Stimulated activated CD4-positive, alpha-beta T cell treated with anti-CD3 and anti-CD28 coated beads, Interleukin-1b, Interleukin-23, amount 100 ng/mL, for 24 hours (primary cell): ENCODE measurements at places on chromosomes 11 and 22.

DNA sequence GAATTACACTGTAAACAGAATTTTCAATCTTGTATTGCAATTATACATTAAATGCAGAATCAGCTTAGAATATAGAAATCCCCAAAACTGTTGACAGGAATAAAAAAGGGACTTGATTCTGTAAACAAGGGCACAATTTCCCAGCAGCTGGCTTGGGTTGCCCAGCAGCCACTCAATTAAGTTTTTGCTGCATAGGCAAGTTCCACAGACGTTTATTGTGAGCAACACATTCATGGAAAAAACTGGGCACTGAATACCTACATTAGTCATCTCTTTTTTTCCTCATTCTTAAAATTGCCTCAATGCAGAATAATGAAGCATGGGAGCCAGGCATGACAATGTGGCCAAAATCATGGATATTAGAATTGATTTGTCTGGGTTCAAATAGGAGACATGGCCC is 421.8 kb upstream of the ANO5 start:
- DNase-seq: no peak

GRCh38 chr11:68678031-68678441 is 6.3 kb upstream of the GAL start:
- no peak for DNase-seq

GRCh38 chr11:123559523-123559955 is 94.9 kb downstream of the SCN3B start:
- no peak for DNase-seq

GRCh38 chr22:32395107-32395506 is 16.9 kb downstream of the RTCB start:
- DNase-seq: no peak

DNA sequence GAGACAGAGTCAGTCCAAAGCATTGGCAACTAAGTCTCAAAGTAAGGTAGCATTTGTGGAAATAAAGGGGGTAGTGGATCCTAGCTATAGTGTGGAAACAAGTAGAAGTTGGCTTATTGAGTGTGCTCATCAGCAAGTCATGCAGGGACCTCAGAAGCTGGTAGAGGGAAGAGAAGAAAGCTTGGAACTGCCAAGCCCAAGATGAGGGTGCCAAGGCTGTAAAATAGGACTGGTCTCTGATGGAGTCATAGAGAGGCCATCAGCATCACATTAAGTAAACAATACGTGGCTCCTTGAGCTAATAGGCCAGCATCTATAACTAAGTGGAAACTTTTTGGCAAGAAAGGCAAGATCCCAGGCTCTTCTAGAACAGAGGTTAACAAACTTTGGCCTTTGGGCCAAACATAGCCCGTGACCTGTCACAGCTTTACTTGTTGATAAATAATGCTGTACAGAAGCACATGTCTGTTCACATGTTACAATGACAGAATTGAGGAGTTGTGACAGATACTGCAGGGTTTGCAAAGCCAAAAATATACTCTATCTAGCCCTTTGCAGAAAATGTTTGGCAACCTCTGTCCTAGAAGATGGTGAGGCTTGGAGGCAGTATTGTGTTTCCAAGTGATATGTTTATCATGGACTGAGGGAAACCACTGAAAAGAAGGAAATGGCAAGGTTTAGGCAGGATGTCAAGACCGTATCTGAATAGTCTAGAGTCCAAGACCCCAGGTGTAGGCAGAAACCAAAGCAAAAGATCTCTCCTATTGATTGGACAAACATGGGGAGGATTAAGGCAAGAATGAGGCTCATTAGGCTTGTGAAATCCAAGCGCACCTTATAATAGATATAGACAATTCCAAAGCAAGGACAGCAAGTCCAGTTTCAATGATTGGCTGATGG is 62.5 kb upstream of the CD44 start:
- no peak for DNase-seq

GRCh38 chr11:12029738-12030363 is 21.4 kb upstream of the DKK3 start:
- no peak for DNase-seq

DNA sequence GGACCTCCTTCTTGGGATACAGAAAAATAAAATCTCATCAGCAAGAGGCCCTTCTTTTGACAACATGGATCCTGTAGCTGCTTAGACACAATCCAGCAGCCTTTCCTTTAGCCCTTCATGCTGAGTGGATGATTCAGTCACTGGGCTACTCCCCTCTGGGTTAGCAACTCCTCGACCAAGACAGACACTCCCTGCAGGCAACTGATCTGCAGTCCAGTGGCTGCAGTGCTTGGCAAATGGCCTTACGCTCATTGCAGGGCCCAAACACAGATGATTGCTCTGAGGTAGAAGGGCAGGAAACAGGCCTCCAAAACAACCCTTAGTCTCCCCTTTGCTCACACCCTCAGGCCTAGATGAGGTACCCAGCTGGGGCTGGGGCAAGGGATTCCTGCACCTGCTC is 73.2 kb upstream of the OPCML start:
- no peak for DNase-seq

- DNase-seq: no peak
These were observed 128.7 kb downstream of the ARL14EP start for GRCh38 chr11:30451626-30452025.

DNA sequence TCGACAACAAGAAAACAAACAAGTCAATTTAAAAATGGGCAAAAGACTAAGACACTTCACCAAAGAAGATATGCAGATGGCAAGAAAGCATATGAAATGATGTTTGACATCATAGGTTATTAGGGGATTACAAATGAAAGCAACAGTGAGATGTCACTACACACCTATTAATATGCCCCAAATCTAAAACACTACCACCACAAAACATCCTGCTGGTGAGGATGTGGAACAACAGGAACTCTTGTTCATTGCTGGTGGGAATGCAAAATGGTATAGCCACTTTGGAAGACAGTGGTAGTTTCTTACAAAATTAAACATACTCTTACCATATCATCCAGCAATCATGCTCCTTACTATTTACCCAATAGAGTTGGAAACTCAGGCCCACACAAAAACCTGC is 29.0 kb downstream of the PRRG4 start:
- DNase-seq: no peak

DNA sequence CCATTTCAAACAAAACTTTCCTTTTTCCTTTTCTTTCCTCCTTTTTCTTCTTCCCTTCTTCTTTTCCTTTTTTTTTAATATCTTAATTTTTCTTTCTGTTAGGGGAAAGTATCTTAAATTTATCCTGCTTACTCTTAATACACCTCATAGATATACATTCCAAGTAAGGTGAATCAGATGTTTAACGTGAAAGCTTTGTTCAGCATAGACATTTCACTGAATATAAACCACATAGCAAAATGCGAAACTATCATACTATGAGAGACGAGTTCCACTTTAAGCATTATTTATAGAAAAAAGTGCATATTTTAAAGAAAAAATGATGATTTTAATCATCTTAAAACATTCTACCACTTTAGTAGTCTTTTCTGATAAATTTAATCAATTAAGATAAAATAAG is 137.8 kb upstream of the MTMR2 start:
- DNase-seq: no peak

GRCh38 chr22:28091486-28091885 is 172.4 kb upstream of the PITPNB start:
- DNase-seq: no peak

GRCh38 chr11:123197711-123198110 is 2.7 kb upstream of the CLMP start:
- no peak for DNase-seq

GRCh38 chr11:2691991-2692875 is 7.6 kb downstream of the KCNQ1OT1 start:
- DNase-seq: no peak

GRCh38 chr11:34864424-34864823 is 51.8 kb downstream of the APIP start:
- no peak for DNase-seq

DNA sequence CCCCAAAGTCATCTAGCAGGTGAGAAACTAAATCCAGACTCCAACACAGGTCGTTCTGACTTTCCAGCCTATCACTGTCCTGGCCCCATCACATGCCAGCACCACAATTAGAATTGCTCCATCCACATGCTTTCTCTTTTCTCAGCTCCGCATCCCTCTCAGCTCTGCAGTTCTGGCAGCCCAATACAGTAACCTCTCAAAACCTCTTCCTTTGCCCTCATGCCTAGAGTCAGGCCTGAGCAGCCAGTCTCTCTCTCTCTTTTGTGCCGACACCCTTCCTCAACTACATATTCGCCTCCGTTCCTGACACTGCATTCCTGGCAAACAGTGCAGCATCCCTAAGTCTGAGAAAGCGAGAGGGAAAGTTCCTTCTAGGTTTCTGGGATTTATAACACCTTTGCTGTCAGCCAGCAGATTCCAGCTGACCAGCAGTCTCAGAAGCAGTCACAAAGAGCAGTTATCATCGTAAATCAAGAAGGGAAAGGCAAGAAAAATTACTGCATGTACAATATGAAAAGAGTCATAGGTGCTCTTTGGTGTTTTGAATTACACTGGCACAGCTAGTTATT is 258.0 kb downstream of the FAT3 start:
- no peak for DNase-seq

DNA sequence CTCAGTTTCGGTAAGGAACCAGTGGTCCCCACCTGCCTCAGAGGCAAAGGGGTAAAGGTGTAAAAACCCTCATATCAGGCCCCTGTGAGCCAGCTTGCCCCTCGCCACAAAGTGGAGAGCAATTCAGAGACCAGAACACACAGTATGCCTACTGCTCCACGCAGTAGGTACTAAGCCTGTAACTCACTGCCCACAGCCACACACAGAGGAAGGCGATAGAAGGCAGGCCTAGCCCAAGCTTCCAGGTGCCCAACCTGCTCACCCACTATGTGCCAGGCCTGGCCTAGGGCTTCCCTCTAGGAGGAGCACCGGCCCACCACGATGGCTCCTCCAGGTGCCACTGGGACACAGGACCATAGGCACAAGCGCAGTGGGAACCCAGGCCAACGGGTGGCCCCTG is 63.1 kb upstream of the TCF20 start:
- no peak for DNase-seq

DNA sequence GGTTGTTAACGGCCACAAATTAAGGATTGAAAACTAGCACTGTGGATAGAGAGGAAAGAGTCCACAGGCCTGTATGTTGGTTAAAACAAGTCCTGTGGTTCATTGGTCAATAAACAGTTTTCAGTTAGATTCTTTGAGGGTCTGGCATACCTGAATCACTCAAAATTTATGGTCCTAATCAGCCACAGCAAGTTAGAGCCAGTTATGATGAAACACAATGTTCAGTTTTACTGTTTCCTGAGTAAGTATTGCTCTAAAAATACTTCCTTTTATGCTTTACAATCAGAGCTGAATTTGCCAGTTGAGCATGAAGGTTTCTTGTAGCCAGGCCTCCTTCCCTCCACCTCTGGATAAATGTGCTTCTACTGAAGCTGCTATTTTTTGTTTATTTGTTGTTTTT is 12.9 kb upstream of the CAT start:
- DNase-seq: no peak

- DNase-seq: no peak
These were observed 11.6 kb downstream of the SLC3A2 start for GRCh38 chr11:62892077-62892922.

DNA sequence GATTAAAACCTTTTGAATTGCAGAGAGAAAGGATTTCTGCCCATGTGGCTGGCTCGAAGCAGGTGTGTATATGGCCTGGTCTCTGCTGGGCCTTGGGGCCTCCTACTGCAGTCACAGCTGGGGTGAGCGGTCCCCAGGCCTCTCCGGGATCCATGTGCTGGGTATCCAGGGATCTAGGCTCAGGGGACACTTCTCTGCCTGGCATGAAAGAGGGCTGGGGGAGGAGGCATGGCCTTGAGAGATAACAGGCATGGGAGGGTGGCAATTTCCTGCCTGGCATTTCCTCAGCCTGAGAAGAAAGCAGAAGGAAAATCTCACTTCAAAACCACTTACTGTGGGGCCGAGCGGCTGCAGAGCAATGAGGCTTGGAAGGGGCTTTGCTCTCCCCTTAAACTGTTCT is 20.3 kb upstream of the PARVG start:
- no peak for DNase-seq

- no peak for DNase-seq
These were observed 5.5 kb downstream of the TTC28 start for GRCh38 chr22:28674121-28674563.

DNA sequence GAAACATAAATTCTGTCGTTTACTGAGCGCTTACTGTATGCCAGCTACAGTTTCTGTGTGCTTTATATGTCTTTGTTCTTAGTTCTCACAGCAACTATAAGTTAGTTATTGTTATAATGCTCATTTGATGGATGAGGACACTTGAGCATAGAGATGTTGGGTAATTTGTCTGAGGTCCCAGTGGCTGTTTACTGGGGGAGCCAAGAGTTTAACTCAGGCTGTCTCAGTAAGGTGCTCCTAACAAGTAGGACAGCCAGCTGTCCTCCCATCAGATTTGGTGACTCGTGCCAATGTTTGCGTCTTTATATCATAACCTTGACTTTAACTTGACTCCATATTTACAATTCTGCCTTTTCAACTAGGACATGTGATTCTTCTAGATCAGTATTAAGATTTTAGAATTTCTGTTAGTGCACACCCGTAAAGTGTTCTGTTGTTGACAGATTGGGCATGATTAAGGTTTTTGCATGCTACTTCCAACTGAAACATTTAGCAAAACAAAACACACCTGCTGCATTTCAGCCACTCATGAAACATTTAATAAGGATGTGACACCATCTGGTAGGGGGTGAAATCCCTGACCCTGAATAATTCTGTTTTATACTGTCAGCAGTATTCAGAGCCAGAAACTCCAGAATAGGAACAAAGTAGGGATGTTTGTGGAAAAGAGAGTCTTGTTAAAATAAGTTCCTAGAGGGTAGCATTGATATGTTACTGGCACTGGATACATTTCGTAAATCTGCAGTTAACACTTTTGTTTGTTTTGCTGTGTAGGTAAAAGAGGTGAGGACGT is 1.9 kb downstream of the REXO2 start:
- no peak for DNase-seq

DNA sequence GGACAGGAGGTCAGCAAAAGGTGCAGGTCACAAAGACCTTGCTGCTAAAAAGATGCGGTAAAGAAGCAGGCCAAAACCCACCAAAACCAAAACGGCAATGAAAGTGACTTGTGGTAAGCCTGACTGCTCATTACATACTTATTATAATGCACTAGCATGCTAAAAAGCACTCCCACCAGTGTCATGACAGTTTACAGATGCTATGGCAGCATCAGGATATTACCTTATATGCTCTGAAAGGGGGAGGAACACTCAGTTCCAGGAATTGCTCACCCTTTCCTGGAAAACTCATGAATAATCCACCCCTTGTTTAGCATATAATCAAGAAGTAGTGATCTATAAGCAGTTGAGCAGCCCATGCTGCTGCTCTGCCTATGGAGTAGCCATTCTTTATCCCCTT is 45.2 kb upstream of the SLC5A12 start:
- no peak for DNase-seq

GRCh38 chr11:121829159-121829643 is 286.8 kb downstream of the BLID start:
- no peak for DNase-seq

GRCh38 chr11:58745705-58746364 is 14.1 kb upstream of the GLYAT start:
- DNase-seq: no peak
